ENCODE measurements at places on chromosomes 2 and 18.

DNA sequence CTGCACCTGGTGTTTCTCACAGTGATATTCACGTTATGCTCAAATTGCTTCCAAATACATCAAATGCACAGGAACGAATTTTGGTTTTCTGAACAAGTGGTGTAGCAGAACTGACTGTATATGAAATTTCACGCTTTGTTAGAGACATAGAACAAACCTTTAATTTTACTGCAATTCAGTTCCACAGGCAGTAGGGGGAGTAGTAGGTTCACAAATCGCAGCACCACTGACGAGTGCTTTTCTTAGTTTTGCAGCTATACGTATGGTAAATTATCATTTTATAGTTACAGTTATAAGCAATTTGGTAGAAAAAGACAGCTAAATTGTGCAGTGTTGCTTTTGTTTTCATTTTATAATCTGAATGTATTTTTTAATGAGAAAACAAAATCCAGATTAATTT is 113.3 kb downstream of the KIAA1328 start:
- peak; percentile 62 for DNase-seq

DNA sequence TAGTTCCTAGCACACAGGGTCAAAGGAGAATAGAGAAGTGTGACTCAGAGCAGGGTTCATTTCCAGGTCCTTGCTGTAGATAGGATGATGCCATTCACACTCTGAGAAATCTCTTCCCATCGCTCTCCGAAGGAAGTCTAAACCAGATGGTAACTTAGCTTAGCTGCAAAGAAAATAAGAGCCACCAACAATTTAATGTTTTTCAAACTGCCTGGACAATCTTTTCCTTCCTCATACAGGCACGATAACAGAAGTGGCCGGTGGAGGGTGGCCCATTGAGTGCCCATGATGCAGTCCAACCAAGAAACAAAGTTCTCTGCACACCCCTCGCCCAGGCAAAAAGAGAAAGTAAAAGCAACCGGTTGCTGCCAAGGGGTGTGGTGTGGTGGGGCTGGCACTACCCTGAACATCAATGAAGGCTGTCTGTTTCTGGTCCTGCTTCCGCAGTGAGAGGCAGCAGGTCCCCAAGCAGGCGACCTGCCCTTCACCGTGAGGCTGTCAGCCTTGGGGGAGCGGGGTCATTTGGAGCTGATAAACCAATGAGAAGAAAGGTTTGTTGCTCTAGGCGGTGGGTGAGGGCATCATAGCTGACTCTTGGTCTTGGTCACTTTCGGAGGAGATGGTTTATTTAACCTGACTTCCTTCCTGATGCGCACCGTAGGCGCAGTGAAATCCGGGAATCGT is 105.6 kb upstream of the CD302 start:
- DNase-seq = peak; percentile 76

- DNase-seq = no peak
Observed at GRCh38 chr2:214946949-214947348, 137.5 kb upstream of the BARD1 start.

DNA sequence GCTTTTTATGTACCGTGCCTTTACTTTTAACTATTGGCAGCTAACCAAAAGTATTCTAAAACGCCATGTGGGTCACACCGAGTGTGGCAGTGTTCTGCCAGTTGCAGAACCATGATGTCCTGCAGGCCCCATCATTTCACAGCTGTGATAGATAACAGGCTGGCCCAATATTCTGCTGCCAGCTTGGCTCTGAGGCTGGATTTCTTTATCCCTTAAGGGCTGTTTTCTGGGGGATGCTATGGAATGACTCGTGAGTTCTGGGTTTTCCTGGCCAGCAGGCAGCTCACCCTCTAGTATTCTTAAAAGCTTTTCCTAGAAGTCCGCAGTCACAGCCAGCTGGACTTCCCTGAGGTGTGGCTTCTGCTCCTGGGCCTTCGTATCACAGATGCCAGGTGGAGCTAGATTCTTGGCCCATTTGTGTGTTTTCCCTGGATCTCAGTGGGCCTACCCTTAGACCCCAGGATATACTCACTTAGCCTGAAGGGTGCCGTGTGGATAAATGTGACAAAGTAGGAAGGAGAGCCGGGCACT is 41.0 kb downstream of the FHOD3 start:
- DNase-seq = no peak

GRCh38 chr2:134621939-134622705 is 96.7 kb downstream of the TMEM163 start:
- no peak for DNase-seq

DNA sequence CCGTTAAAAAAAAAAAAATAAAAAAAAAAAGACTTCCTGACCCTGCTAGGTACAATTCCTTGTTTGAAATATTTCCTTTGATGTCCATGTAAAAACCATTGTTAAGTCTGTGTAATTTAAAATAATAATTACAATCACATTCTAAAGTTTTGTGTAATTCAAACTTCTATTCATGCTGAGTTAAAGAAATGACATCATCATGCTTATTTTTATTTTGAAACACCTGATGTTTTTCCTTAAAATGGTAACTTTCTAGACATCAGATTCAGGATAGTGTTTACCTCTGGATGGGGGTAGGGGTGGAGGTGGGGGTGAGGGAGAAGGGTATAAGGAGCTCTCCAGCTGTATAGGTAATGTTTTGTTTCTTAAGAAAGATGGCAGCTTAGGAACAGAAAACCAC is 92.8 kb downstream of the ADCYAP1 start:
- no peak for DNase-seq

DNA sequence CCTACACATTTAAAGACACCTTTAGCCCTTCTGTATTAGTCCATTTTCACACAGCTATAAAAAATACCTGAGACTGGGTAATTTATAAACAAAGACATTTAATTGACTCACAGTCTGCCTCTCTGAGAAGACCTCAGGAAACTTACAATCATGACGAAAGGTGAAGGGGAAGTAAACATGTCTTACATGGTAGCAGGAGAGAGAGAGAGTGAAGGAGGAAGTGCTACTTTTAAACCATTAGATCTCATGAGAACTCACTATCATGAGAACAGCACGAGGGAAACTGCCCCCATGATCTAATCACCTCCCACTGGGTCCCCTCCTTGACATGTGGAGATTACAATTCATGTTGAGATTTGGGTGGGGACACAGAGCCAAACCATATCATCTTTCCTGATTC is 946.6 kb downstream of the SLC4A3 start:
- no peak for DNase-seq

DNA sequence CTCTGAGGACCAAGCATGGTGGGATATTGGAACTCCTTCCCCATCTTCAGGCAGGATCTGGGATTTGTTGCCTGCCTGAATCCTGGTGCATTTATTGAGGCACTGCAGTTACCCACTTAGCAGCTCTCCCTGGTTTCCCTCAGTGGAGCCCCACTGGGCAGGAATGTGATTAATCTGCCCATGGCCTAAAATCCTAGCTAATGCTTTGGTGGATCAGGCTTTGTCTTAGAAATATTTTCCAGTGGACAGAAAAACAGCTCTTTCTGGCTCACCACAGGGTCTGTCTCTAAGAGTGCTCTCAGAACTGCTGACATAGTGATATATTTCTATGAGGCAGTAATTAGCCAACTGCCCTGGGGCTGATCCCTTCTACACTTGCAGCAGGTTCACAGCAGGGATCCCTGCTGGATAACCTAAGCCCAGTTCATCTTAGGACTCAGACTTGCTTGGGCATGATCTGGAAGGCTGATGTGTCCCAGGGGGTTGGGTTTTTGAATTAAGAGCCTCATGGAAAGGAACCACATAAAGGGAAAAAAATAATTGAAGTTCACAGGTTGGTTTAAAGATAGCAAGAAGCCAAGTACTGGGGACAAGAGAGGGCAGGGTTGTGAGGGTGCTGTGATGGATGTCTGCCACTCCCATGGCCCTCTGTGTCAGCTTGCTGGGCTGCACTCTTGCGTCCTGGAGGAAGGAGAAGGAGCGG is 44.3 kb upstream of the ZDBF2 start:
- DNase-seq = no peak

GRCh38 chr2:100427627-100428258 is 10.3 kb upstream of the CHST10 start:
- DNase-seq = peak; percentile 74

DNA sequence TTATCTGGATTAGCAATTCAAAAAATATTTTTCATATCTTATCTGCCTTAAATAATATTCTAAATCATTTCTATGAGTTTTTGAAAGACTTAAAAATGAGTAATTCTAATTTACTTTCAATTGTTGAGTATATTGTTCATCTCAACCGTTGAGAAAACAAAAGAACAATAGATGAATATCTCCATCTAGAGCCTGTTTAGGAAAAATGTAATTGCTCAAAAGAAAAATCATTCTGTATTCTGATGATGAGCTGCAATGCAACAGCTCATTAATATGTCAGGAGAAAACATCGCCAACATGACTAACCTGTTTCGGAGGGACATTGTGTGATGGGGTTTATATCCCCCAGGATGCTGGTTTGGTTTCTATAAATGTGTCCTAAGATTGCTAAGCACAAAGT is 417.6 kb downstream of the SUCLG1 start:
- no peak for DNase-seq

- no peak for DNase-seq
Observed at GRCh38 chr2:166112193-166112605, 15.6 kb downstream of the SCN1A start.

GRCh38 chr2:23826040-23826439 is 100.9 kb downstream of the ATAD2B start:
- DNase-seq = no peak

- no peak for DNase-seq
Observed at GRCh38 chr2:229752970-229753729, 38.8 kb upstream of the DNER start.

- DNase-seq = no peak
Observed at GRCh38 chr2:11016735-11017388, 105.1 kb downstream of the KCNF1 start.

- no peak for DNase-seq
Observed at GRCh38 chr2:197700960-197701359, 4.2 kb upstream of the MARS2 start.

- DNase-seq = no peak
Observed at GRCh38 chr18:9233771-9234440, 97.3 kb downstream of the ANKRD12 start.

GRCh38 chr2:146523196-146523595 is 1321.6 kb upstream of the ACVR2A start:
- peak; percentile 19 for DNase-seq

DNA sequence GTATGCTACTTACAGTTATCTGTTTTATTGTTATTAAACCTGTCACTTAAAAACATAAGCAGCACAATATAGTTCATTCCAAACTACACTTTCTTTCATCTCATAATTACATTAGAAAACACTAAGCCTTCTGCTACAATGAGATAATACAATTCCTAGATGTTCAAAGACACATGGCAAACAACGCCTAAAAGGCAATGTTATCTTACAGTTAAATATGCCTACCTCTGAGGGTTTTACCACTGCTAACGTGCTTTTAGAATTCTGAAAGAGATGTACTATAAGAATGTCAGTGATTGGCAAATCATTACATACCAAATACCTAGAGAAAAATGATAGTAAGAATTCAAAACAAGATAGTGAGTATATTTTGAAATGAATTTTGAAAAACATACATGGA is 46.8 kb upstream of the SPOPL start:
- DNase-seq = no peak

DNA sequence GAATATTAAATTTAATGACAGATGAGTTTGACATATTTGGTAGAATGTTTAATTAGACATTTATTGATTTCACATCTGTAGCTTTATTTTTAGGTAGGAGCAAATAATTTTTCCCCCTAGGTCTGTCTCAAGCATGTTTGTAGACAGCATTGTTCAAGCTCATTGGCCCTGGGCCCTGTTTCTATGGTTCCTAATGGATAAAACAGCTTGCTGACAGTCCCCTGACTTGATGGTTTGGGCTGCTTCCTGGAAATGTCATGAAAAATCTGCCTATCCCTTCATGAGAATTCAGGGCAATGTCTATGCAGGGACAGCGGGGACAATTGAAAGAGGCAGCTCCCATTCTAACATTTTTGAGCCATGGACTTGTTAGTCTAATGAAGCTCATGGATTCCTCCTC is 14.6 kb upstream of the MEP1B start:
- no peak for DNase-seq

GRCh38 chr18:1652018-1652417 is 747.3 kb downstream of the ADCYAP1 start:
- DNase-seq = no peak

- DNase-seq = no peak
Observed at GRCh38 chr18:22639026-22639463, 221.3 kb upstream of the CTAGE1 start.

GRCh38 chr2:222025881-222026271 is 272.9 kb downstream of the PAX3 start:
- DNase-seq = no peak

GRCh38 chr2:210592726-210593125 is 36.3 kb downstream of the CPS1 start:
- DNase-seq = no peak

GRCh38 chr2:28612131-28612812 is 116.4 kb downstream of the PLB1 start:
- no peak for DNase-seq

DNA sequence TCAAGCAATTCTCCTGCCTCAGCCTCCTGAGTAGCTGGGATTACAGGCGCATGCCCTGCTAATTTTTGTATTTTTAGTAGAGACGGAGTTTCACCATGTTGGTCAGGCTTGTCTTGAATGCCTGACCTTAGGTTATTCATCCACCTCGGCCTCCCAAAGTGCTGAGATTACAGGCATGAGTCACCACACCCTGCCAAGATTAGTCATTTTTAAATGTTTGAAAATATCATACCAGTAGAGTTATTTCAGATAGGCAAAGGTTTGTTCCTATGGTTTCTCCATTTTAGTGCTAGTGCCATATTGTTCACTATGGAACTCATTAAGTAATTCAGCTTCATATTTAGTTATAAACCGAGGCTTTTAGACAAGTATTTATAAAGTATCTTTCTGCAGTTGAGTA is 52.3 kb downstream of the HIBCH start:
- peak; percentile 53 for DNase-seq

DNA sequence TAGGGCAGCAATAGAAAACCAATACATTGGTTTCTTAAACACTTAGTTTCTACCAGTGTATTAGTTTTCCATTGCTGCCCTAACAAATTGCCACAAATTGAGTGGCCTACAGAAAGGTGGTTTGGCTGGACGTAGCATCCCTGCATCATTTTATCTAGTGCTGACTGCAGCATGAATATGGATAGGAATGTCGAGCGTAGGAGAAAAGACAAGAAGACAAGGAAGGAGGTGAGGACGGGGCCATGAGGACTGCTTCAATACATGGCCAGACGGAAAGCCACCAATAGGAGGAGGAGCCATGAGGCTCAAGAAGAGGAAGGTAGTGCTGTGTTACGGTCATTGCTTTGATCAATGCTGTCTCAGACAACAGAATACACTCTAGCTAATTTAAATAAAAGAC is 154.5 kb upstream of the NDUFV2 start:
- DNase-seq = no peak

GRCh38 chr2:229339618-229340017 is 68.5 kb upstream of the PID1 start:
- DNase-seq = no peak

Data from dermis blood vessel endothelial cell (primary cell).